ENCODE measurements at places on chromosomes 12 and 14.

DNA sequence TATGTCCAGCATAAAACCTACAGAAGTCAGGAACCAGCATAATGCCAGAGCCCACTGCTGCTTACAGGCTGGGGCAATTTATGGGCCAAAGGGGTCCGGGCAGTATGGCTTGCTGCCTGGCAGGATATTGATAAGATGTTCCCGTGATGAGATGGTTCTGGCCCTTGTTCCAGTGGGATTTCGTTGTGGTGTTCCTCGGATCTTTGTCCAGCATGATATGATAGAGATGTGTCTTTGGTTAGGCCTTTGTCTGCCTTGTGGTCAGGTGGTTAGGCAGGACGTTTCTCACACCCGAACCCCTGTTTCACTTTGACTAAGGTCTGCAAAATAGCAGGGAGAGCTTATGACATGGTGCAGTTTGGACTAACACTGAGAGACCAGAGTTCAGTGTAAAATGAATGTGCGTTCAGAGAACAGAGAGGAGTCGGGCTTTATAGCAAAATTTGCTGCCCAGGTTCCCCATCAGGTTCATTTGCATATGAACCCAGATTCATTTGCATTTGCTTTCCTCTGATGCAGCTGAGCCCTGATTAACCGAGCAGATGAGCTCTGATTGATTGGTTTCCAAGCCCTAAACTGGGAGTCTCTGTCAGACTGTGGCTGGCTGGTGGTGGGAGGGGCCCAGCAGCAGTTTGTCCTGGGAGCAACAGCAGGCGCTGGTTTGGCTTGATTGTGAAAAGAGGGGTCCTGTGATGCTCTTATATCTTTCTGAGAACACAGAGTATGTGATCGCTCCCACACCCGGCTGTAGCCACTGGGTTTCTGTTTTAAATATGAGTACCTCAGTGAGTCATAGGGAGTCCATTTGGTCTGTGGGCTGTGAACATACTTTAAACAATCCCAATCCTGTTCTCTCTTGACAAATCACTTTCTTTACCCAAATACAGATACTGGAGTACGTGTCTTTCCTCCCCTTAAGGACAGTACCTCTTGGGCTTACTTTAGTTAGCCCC is 156.3 kb upstream of the PZP start:
- no peak for DNase-seq

DNA sequence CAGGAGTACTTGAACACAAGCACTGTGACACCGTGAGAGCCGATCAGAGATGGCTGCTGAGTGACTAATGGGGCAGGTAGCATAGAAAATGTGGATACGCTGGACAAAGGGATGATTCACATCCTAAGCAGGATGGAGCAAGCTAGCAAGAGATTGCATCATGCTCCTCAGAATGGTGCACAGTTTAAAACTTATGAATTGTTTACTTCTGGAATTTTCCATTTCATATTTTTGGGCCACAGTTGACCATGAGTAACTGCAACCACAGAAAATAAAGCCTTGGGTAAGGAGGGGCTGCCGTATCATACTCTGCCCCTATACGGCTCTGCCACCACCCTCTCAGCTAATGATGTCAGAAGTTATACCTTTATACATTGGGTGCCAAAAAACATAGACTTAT is 23.3 kb upstream of the MARK3 start:
- DNase-seq: no peak

DNA sequence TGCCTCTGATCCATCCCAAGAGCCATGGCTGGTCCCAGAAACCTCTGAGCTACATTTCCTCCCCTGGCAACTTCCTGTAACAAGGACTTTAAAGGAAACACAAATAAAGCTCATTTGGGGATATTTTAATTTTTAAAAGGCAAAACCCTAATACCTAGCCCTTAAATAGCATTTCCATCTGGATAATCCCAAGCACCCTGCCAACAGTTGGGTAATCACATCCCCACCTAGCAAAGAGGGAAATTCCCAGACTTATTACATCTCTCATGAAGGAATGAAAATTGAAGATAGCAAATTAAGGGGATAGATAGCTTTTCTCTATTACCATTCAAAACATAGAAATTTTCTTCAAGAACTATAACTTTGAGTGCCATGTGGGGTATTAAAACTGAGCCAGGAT is 213.7 kb upstream of the BMP4 start:
- no peak for DNase-seq

- no peak for DNase-seq
These were observed 1.2 kb downstream of the SART3 start for GRCh38 chr12:108559748-108560147.

- no peak for DNase-seq
These were observed 148.5 kb downstream of the PLCZ1 start for GRCh38 chr12:18589316-18589715.

GRCh38 chr14:65840786-65841185 is 428.3 kb downstream of the FUT8 start:
- DNase-seq: no peak

GRCh38 chr12:19456176-19456575 is 16.9 kb downstream of the AEBP2 start:
- no peak for DNase-seq

- no peak for DNase-seq
These were observed 910 bp upstream of the SRP54 start for GRCh38 chr14:34981743-34982420.

- no peak for DNase-seq
These were observed 10.5 kb downstream of the CINP start for GRCh38 chr14:102352213-102352612.

- no peak for DNase-seq
These were observed 89.2 kb downstream of the PDZRN4 start for GRCh38 chr12:41277100-41277945.
